ENCODE measurements at places on chromosomes 1 and 21. TPM values are rescaled to one million over a fixed set of nuclear protein-coding genes. Genes with fewer than 3 reads are reported as not detected.

GRCh38 chr1:17742583-17742982 is 12.6 kb upstream of the ACTL8 start:
- no peak for ATAC-seq

GRCh38 chr1:16905868-16906702 is 10.3 kb downstream of the RNU1-2 start:
- ATAC-seq = no peak

The GLMN gene
- total RNA-seq = 8.9 TPM

GRCh38 chr1:7345516-7345915 is 425.6 kb upstream of the VAMP3 start:
- ATAC-seq = no peak

DNA sequence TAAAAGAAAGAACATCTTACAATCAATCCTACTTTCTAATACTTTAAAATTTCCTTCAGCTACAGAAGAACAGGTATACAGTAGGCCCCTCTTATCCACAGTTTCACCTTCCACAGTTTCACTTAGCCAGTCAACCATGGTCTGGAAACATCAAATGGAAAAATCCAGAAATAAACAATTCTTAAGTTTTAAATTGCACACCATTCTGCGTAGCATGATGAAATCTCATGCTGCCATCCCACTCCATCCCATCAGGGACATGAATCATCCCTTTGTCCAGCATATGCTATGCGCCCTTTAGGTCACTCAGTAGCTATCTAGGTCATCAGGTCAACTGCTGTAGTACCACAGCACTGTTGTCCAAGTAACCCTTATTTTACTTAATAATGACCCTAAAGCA is 67.7 kb downstream of the HSF2BP start:
- no peak for ATAC-seq

The SHC1 gene
- 68.0 TPM for total RNA-seq

DNA sequence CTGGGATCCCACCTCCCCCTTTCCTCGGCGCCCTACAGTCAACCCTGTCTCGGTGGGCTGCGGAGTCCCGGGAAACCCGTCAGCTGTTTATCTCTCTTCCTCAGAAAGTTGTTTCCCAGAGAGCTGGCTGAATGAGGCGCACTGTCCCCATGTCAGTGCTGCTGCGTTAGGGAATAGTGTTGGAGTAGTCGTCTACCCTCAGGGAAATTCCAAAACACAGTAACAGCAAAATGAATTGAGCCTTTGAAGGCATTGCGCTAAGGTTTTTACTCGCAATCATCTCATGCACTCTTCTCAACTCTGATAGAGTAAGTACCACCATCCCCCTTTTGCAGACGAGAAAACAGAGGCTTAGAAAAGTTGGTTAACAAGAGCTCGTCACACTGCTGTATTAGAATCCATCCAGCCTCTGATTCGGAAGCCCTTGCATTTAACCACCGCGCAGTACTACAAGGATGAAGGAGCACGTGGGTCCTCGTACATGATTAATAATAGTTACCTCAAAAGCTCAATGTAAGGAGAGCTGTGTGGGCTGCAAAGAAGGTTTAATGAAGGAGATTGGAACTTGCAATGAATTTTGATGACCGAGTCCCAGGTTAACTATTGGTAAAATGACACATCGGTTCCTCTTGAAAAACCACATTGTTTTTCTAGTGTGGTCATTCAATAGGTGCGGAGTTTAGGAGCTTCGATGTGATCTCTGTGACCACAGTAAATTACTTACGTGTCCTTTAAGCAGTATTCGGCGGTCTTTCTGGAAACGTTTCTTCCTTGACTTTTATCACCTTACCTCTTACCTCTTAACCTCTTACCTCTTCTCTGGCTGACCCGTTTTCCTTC is 788 bp upstream of the EDEM3 start:
- ATAC-seq = peak; percentile 3

The FAM163A gene
- not detected for total RNA-seq

- ATAC-seq = no peak
These were observed 31.0 kb downstream of the AGO4 start for GRCh38 chr1:35838693-35839245.

The JAM2 gene
- total RNA-seq = 4.3 TPM
